ENCODE measurements at places on chromosomes 12 and 14. TPM values are rescaled to one million over a fixed set of nuclear protein-coding genes. Genes with fewer than 3 reads are reported as not detected.

The TM9SF1 gene
- 20.3 TPM for total RNA-seq

The MRPL52 gene
- 213 TPM for total RNA-seq

GRCh38 chr12:57049890-57050289, at the start of gene MYO1A:
MYO1A (minus strand) TSS chr12:57050129; CDS start chr12:57048323, 1,806 bp downstream.
- DNase-seq: no peak

DNA sequence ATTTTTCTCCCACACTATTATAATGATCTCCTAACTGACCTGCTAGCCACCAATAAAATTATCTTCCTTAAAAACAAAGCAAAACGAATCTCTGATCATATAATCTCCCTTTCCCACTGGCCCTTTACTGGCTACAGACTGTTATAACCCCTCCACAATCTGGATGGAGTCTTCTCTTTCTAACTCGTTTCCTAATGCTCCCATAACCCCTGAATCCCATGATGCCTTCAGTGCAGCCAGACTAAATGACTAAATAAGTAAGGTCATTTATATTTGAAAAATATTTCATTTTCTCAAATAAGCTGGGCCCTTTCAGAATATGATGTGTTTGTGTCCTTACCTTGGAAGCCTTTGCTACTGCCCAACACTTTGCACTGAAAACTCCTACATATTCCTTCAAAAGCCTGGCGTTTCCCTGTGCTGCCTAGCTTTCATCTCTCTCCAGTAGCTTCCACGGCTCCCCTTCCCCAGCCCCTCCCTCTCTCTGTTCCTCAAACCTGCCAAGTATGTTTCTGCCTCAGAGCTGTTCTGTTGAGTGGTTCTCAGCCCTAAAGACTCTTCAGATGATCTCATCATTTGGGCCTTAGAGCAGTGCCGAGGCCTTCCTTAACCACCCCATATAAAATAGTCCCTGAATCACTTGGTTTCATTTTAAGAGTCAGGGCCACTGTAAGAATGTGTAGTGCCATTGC, 91.7 kb downstream of the MYRFL start:
- DNase-seq: no peak

Data from K562 (cell line).